ENCODE measurements at places on chromosomes 5 and 9.

GRCh38 chr9:76311537-76311936 lies 82.7 kb downstream of the RFK start:
- no peak for DNase-seq

DNA sequence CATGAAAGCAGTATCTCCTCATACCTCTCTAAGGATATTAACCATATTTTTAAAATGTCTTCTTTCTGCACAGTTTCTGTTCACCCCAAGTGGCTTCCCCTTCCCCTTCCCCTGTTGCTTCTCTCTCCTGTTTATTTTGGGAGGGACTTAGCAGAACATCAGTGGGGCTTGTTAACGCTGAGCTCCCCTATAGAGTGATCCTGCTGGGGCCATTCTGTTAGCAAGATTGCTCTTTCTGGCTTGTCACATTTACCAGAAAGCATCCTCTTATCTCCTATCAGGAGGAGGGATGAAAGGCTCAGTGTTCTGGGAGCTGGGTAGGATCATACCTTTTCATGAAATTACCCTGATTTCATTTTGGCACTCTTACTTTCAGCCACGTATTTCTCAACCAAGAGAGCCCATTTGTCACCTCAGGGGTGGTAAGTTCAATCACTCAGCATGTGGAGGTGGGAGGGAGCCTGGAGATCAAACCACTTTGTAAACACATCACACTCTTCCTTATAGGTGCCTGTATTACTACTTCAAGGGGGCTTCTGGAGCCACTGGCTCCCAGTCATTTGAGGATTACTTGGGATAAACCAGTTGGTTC lies 16.7 kb downstream of the NXNL2 start:
- no peak for DNase-seq

DNA sequence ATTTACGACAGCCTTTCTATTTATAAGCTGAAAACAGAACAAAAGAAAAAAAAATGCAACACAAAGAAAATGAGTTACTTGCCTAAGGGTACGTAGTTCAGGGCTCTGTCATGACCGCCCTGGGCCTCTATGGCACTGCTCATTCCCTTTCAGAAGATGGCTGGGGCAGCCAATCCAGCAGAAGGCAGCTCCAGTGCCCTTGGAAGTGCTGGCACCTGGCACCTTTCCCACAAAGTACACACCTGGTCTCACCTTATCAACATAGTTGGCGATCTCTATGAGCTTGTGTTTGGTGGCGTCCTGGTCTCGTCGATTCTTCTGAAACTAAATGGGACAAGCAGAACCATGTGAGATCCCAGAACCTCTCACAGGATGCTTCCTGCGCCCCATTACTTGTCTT lies 53.2 kb downstream of the NIPAL4 start:
- DNase-seq = no peak

GRCh38 chr9:137458194-137459151 lies 661 bp downstream of the NSMF start:
- no peak for DNase-seq

DNA sequence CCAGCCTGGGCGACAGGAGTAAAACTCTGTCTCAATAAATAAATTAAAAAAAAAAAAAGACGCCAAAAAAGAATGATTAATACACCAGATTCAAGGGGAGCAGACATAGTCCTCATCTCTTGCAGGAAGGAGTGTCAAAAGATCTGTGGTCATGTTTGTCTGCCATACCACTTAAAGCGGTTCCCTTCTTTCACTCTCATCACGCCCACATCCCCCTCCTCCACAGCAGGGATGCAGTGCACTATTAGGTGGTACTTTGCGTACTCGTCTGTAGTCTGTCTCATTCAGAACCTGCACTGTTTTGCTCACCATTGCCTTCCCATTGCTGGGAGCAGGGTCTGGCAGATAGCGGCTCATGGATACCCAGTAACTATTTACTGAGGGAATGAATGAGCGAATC lies 11.2 kb downstream of the CDHR2 start:
- DNase-seq = no peak

DNA sequence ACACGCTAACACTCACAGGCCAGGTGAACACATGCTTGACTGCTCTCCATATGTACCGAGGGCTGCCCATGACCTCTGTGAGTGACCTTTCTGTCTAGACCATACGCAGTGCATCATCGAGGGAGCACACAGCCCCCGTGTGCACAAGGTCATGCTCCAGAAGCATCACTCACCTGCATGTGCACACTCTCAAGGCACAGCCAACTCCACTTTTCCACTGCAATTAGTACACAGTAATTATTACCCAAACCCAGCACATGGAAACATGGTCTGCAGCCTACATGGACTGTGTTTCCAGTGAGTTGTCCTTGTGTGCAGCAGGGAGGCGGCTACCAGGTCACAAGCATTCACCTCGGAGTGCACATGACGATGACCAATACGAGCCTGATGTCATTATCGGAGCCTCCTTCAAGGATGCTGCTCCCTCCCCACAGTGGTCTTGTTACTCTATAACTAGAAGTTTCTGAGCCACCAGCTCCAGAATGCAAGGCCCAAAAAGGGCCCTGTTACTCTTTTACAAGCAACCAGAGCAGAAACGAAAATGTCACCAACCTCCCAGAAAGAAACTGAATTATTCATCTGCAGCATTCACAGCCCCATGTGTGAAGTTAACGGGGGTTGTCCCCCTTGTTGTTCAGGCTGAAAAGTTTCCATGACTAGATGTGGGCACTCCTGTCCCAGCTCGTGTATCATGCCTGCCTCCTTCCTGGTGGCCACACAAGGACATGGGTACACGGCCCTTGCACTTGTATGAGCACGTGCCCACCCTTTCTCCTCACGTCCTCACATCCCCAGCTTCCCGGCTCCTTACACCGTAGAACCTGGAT lies 31.2 kb downstream of the SEMA4D start:
- DNase-seq = no peak

GRCh38 chr9:88990729-88991065 lies 571 bp upstream of the S1PR3 start:
- no peak for DNase-seq

DNA sequence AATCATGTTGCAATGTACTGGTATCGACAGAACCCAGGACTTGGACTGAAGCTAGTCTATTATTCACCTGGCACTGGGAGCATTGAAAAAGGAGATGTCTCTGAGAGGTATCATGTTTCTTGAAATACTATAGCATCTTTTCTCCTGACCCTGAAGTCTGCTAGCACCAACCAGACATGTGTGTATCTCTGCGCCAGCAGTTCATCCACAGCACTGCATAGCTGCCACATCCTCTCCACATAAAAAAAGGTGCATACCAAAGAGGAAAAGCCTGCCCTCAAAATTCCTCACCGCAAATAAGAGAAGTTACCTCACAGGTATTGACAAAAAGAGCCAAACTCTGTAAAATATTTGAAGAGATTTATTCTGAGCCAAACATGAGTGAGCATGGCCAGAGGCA lies 99.5 kb upstream of the PRSS3 start:
- no peak for DNase-seq

GRCh38 chr5:10501554-10502075 lies 59.9 kb downstream of the ROPN1L start:
- DNase-seq = no peak

GRCh38 chr9:29212397-29213387 lies 1639.4 kb upstream of the C9orf72 start:
- DNase-seq = no peak

- no peak for DNase-seq
Measured at GRCh38 chr5:79697222-79698170, 7.9 kb downstream of the CMYA5 start.

DNA sequence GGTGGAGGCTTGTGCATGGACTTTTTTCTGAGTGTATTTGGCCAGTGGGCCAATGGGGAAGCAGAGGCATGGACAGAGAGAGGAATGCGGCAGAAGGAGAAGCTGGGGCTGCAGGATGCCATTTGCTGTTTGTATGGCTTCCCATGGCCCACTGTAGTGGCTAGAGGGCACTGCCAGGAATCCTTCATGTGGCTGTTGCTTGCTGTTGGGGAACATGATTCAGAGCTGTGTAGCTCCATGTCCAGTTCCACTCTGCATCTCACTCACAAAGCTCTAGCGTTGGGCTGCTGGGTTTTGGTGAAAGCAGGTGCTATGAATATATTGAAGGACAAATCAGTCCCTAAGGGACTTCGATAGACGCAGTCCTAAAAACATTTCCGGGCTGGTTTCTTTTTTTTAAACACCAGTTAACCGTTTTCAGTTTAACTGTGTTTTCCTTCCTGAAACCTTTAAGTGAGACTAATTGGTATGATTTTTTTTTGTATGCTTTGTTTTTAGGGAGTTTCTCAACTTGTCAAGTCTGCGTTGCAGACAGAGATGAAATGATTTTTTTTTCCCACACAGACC lies 51.3 kb downstream of the SLC22A5 start:
- DNase-seq = no peak

DNA sequence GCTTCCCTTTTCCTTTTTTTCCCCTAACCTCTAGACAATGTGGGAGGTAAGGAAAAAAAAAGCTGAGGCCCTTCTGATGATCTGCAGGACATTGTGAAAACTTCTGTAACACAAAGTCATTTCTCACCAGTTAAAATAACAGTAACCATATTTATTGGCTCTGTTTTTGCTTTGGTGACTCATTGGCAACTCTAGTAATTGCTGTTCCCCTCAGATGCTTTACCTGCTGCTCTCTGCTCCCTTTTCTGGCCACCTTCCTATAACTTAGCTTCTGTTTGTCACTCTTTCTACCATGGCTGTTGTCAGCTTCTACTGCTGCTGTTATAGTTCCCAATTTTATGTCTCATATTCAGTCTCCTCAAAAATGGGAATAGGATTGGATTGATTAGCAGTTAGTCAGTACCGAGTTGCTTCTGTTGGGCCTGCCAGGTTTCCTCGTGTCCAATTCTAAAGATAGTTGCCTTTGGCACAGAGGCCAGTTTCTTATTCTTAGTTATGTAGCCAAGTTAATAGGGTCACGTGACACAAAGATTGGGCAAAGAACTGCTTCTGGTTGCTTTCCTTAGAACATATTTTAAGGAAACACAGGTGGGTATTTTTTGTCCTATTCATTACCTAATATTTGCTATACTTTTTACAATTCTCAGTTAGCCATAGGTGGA lies 16.8 kb downstream of the SCAMP1 start:
- no peak for DNase-seq

DNA sequence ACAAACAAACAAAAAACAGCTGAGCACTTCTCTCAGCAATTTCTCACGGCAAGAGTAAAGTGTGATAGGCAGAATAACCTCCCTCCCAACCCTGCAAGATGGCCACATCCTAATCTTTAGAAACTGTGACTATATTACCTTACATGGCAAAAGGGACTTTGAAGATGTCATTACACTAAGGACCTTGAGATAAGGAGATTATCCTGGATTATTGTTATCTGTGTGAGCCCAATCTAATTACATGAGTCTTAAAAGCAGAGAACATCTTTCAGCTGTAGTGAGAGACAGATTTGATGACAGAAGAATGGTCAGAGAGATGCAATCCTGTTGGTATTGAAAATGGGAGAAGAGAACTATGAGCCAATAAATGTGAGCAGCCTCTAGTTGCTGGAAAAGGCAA lies 347.9 kb downstream of the CDH9 start:
- no peak for DNase-seq

DNA sequence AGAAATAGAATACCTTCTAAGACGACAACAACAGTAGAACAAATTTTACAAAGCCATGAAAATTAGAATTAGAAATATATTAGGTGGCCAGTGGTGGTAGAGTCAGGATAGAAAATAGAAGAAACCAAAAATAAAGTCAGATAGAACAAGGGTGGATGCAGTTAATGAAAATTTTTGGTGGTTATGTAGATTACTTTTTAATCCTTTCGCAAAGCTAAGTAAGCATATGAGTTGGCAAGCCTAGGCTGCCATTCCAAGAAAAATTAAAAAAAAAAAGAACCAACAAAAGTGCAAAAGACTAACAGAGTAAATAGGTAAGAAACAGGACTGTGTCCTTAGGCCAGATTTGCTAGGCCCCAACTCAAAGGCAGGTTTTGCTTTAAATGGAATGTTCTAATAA lies 56.8 kb downstream of the PCSK5 start:
- DNase-seq = no peak

GRCh38 chr5:134576386-134577021 lies 51.0 kb downstream of the JADE2 start:
- no peak for DNase-seq

GRCh38 chr5:113378081-113378480 lies 56.7 kb downstream of the TSSK1B start:
- no peak for DNase-seq

DNA sequence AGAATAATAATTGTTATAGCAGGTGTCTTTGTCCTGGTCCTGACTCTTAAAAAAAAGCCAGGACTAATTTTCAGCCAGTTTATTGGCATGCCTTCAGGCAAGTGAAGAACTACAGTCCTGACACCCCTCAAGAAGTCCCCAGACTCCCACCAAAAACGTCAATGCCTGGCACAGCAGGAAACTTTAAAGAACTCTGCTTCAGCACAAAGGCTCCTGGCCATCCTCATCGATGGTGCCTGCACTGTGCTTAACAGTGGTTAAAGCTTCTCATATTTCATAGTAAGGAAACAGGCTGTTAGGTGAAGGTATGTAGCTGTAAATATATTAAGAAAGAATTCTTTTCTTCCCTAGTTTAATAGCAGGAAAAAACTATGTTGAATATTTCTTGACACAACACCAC lies 280.1 kb upstream of the PUM3 start:
- no peak for DNase-seq

- DNase-seq = no peak
Measured at GRCh38 chr9:106035806-106036205, 341.5 kb downstream of the TMEM38B start.

DNA sequence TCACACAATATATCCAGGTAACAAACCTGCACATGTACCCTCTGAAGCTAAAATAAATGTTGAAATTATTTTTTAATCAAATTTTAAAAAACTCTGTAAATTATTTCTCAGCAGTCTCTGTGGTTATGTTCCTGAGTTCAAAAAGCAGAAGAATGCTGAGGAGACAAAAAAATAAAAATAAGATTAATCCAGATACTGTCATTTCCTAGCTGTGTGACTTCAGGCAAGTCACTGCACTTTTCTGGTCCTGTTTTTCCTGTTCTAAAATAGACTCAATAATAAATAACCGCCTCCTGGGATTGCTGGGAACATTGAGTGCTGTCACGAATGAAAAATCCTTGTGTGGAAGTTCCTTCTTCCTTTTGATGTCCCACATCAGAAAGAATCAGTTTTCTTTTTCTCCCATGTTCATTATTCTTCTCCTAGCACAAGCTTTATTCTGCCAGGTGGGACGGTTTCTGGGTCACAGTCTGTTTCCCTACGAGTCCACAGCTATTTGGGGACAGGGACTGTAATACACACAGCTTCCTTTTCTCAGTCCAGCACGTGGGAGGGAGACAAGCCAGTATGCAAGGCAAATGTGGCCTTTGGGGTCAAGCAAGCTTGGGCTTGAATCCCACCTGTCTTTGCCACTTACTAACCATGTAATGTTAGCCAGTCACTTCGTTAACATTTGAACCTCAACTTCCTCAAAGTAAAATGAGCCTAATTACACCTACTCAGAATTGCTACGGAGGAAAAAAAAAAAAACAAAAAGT lies 156.9 kb downstream of the TRIM32 start:
- DNase-seq = no peak

GRCh38 chr9:5231212-5231611 lies at the start of gene INSL4:
INSL4 (plus strand) TSS chr9:5231419; CDS start chr9:5231524, 105 bp downstream.
- no peak for DNase-seq
